ENCODE measurements at places on chromosomes 1 and 21.

DNA sequence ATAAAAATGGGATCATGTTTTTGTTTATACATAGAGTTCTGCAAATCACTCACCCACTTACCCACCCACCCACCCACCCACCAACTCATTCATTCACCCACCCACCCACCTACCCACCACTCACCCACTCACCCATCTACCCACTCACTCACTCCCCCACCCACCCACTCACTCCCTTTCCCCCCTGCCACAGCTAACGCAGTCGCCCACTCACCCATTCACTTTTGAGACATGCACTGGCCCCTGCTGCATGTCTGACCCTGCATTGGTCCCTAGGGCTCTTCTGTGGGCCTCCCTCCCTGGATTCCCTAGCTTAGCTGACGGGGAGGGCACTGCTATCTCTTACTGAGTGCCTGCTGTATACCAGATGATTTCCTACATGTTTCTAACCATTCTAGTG is 100.4 kb upstream of the CSF3R start:
- no peak for DNase-seq

- DNase-seq, result no peak
Measured at GRCh38 chr1:30610917-30611316, 112.5 kb downstream of the MATN1 start.

DNA sequence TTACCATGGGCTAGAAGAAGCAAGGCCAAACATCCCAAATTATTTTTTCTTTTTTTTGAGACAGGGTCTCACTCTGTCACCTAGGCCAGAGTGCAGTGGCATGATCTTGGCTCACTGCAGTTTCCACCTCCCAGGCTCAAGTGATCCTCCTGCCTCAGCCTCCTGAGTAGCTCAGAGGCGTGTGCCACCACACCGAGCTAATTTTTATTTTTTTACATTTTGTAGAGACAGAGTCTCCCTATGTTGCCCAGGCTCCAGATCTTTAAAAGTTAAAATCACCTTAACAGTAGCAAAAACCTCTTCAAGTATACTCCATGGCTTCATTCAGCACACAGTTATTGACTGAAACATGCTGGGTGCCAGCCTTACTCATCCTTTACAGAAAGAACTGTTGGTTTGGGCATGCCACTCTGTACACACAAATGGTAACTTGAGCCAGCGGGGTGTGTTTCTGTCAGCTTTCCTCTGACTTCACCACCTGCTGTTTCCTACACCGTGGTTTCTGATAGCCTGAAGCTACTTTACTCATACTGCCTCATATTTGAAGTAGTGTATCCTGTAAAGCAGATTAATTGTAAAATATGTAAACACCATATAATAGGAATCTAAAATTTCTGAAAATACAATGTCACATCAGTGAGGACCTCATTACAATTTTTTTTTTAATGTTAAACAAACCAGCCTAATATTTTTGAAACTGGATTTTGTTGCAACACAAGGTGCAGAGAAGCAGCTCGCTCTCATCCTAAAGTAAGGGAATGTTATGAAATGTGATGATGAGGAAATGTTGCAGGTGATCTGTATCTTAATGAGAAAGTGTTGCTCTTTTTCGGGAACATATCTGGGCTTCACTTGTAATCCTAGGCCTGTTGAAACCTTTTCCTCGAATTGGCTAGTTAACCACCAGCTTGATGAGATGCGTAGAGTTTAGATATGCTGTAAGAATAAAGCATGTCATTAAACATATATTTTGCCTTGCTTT is 113.9 kb downstream of the ATP5PO start:
- no peak for DNase-seq

GRCh38 chr1:40789661-40790430 is 6.3 kb downstream of the KCNQ4 start:
- no peak for DNase-seq

GRCh38 chr1:84425150-84425896 is 27.0 kb downstream of the DNASE2B start:
- DNase-seq, result no peak
